ENCODE measurements at places on chromosomes 5 and 9.
A peak's percentile ranks its signal among the peaks of the same experiment; 100 is the strongest.

DNA sequence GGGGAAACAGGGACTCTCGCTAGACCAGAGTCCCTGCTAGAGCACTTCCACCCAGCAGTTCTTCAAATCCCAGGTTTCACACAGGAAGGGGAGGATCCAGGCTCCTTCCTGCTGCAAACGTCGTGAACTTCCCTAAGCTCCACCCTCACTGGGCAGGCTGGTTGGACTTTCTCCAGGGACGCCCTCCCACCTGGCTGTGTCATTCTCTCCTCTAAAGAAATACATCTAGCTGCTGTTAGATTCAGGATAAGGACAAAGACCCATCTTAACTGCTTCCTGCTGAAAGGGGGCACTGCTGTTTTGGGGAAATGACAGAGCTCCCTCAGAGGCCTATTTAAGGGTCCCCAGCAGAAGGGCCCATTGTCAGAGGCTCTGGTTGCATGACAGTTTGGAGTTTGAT lies 230.7 kb downstream of the SEMA6A start:
- no peak for DNase-seq

DNA sequence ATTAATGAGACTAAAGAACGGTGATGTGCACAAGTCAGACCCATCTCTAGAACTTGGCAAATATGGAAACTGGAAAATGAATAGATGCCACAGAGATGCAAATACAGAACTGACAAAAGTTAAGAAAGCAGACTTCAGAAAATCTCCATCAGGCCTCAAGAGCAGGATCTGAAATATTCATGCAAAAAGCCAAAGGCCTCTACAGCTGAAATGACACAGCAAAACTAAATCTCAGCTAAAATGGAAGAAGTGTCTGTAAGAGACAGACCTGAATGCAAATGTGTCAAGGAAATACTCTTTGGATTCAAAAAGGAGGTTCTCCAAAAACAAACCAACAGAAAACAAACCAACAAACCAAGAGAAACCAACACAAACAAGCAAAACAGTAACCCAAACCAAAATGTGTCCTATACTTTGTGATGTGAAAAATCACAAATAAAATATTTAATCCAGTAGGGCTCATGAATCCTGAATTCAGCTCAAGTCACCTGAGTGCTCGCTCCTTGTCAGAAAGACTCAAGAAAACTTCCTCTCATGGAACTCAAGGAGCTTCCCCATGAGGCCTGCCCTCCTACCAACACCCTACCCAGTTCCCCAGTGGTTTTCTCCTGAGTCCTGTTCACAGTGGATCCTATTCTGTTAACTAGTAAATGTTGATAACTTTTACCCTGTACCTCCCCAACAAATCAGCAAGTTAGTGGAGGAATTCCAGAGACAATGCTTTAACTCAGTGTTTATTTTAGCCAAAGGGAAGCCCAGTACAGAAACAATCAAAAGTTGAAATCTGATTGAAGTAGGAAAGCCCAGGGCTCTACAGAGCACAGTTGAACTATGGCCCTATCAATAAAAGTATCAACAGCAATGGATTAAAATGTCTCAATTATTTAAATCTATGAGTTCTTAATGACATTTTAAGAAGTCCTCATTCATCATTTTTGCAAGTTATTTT lies 14.6 kb downstream of the MRPS27 start:
- DNase-seq, result no peak

- DNase-seq, result peak; percentile 68
Observed at GRCh38 chr9:97373331-97373730, 38.6 kb upstream of the TDRD7 start.

DNA sequence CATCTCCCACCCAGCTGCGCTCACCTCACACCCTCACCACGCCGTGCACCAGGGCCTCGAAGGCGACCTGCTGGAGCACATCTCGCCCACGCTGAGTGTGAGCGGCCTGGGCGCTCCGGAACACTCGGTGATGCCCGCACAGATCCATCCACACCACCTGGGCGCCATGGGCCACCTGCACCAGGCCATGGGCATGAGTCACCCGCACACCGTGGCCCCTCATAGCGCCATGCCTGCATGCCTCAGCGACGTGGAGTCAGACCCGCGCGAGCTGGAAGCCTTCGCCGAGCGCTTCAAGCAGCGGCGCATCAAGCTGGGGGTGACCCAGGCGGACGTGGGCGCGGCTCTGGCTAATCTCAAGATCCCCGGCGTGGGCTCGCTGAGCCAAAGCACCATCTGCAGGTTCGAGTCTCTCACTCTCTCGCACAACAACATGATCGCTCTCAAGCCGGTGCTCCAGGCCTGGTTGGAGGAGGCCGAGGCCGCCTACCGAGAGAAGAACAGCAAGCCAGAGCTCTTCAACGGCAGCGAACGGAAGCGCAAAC lies 1.1 kb downstream of the POU4F3 start:
- DNase-seq, result no peak

- DNase-seq, result no peak
Observed at GRCh38 chr5:141605523-141606277, 13.1 kb downstream of the DIAPH1 start.

DNA sequence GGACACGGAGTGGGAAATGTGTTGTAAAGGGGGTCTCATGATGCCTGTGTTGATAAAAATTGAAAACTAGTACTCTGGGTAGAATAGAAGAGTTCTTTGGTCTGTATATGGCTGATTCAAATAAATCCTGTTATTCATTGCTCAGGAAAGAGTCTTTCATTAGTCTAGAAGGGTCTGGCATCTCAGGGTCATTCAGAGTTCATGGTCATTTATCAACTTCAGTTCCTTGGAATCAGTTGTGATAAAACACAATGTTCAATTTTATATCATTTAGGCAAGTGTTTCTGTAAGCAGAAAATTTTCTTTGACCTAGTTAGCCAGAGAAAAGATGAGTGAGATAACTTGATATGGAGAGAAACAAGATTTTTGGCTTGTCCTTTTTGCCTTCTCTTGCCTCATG lies 36.3 kb downstream of the SPATA31D1 start:
- DNase-seq, result no peak

DNA sequence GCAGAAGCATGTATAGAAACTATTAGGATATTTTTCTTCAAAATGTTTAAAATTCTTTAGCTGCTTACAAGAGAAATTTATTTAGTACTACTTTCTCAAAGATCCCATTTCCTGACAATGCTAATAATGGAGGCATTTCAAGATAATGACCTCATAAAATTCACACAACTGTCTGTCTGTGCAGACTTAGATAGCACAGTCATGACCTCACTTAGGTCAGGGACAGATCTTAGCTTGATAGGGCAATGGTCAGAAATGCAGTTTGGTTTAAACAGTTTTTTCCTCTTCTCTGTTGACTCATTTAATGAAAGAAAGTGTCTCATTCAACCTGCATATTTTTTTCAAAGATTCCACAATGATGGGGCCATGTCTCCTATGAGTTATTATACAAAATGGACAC lies 128.4 kb downstream of the GRIA1 start:
- DNase-seq, result no peak

DNA sequence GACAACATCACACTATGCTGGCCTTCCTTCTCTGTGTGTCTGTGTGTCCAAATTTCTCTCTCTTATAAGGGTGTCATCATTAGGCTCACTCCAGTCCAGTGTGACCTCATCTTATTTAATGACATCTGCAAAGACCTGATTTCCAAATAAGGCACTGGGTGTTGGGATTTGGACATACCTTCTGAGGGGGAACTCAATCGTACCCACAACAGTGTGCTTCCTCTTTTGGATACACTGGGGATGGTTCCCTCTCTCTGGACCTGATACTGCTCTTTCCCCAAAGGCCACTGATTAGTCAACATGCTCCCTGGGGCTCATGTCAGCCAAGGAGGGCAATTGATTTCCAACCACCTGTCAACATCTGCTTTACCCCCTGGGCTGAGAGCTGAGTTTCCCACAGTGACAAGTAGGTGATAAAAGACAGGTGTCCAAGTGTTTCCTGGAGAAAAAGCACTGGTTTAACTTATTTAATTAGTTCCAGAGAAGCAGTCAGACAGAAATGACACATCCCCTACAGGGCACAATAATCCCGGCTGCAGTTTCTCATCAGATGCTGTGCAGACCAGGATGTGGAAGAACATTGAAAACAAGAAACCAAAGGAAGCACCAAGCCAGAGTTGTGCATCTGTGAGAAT lies 17.8 kb upstream of the CEP72 start:
- no peak for DNase-seq

GRCh38 chr5:10747678-10748622 lies 13.1 kb downstream of the DAP start:
- no peak for DNase-seq

GRCh38 chr5:20028506-20028905 lies 40.5 kb upstream of the CDH18 start:
- DNase-seq, result no peak

GRCh38 chr5:76331126-76331525 lies 72.0 kb upstream of the IQGAP2 start:
- no peak for DNase-seq

GRCh38 chr5:73899916-73900315 lies 273.9 kb downstream of the ARHGEF28 start:
- DNase-seq, result no peak

DNA sequence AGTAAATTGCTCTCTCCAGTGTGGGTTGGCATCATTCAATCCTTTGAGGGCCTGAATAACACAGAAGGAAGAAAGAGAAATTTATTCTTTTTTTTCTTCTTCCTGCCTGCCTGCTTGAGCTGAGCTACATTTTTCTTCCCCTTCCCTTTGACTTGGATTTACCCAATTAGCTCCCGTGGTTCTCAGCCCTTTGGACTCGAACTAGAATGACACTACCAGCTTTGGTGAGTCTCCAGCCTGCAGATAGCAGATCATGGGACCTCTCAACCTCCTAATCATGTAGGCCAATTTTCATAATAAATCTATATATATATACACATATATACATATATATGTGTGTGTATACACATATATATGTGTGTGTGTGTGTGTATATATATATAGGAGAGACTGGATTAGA lies 128.6 kb downstream of the ISOC1 start:
- no peak for DNase-seq

DNA sequence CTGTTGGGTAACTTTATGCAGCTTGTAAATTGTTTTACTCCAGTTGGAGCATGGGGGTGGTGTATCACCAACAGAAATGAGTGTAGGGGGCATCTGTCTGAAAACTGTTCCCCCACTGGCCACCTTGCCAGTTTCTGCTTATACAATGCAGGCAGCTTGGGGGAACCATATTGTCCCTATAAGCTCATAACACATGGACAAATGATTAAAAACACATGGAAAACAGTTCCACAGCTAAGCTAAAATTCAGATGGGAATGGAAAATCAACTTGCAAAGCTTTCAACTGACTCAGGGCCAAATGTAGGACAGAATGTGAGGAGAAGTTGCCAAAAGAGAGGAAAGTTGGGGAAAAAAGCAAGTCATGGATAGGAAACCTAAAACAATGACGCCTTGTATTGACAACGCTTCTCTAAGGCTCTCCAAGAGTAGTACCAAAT lies 7.9 kb upstream of the CER1 start:
- no peak for DNase-seq

GRCh38 chr5:157744051-157745011 lies 819 bp downstream of the LSM11 start:
- DNase-seq, result no peak

GRCh38 chr9:18297056-18297841 lies 176.7 kb upstream of the ADAMTSL1 start:
- DNase-seq, result no peak

DNA sequence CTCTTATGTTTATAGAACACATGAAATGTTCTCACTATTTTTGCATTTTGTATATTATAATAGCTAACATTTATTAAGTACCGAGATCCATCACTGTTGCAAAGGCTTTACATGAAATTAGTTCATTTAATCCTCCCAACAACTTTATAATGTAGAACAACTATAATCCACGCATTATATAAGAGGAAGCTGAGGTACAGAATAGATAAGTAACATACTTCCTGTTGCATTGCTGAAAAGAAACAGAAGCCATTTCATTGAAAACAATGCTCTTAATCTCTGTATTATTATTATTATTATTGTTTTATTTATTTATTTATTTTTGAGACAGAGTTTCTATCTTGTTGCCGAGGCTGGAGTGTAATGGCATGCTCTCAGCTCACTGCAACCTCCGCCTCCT lies 7.9 kb upstream of the INSYN2B start:
- DNase-seq, result no peak

GRCh38 chr9:77769246-77769645 lies 121.1 kb upstream of the GNA14 start:
- DNase-seq, result no peak

GRCh38 chr9:21688108-21689102 lies 114.0 kb upstream of the MTAP start:
- DNase-seq, result no peak

GRCh38 chr9:96137671-96138429 lies 164.1 kb downstream of the HSD17B3 start:
- DNase-seq, result no peak

- DNase-seq, result no peak
Observed at GRCh38 chr9:112382501-112383364, 2.8 kb downstream of the HSDL2 start.

- no peak for DNase-seq
Observed at GRCh38 chr5:40041452-40041851, 616.7 kb upstream of the DAB2 start.

DNA sequence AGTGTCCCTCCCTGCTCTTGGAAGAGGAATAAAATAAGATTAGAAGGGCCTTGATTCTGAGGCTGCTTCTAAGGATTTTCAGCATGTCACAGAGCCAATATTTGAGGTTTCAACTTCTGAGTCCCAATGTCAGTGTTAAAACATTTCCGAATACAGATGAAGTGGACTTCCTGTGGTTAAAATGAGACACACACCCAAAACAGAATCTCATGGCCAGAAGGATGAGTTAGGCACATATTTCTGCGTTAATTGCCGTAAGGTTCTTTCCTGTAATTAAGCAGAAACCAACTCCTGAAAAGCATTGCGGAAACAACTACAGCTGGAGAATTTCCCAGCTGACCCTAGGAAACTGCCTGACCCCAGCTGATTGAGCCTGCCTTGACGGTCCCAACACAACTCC lies 10.4 kb upstream of the ZNF354B start:
- DNase-seq, result no peak

DNA sequence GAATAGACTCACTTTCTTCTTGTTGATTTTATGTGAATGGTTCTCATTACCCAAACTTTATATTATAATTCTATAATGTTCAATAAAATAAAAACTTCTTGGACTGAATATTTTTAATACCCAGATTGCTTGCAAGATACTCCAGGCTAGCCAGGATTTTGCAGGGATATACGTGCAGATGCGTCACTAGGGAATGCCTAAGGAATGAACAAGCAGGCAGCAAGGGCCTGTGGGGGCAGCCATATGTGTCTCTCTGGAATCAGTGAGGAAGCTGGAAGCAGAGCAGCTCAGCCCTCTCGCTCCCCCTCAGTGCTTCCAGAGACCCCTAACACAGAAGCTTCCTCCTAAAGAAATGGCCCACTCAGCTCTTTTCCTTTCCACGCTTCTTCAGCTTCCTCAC lies 457.4 kb downstream of the CCDC171 start:
- DNase-seq, result no peak

- no peak for DNase-seq
Observed at GRCh38 chr5:78587775-78588291, 60.7 kb downstream of the LHFPL2 start.

- no peak for DNase-seq
Observed at GRCh38 chr5:126536874-126537273, 58.1 kb downstream of the ALDH7A1 start.
